Stimulated activated CD8-positive, alpha-beta memory T cell treated with anti-CD3 and anti-CD28 coated beads, Interleukin-4, amount 100 ng/mL, for 24 hours (primary cell): ENCODE measurements at places on chromosomes 3 and 15.

DNA sequence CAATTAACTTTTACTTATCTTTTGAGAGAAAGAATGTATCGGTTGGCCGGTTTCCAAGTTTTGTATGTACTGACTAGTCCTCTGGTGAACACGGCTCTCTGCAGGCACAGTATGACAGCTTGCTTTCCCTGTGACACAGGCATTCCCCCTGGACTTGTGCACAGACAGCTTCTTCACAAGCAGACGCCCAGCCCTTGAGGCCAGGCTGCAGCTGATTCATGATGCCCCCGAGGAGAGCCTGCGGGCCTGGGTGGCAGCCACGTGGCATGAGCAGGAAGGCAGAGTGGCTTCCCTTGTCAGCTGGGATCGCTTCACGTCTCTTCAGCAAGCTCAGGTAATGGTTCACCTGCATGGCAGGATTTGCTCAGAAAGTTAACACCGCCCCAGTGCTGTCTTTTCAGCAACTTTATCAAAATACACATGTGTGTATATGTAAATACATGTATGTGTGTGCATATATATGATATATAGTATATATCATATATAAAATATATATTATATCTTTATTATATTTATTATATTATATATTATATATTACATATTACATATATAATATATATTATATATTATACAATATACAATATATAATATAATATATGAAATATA is 25.5 kb downstream of the FAN1 start:
- DNase-seq, result no peak

DNA sequence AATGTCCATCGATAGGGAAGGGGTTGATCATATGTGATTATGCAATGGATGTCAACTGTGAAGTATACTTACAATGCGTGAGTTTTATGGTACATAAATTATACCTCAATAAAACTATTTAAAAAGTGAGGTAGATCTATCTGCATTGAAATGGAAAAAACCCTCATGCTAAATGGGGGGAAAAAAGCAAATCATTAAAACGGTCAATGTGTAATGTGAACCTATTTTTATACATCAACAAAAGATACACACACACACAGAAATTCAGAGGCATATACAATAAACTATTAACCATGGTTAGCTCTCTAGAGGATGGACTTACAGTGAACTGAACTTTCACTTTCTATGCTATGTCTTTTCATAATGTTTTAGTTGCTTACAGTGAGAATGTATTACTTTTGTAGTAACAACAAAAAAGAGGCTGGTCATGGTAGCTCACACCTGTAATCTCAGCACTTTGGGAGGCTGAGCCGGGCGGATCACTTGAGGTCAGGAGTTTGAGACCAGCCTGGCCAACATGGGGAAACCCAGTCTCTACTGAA is 23.1 kb downstream of the STIMATE start:
- no peak for DNase-seq

- DNase-seq, result no peak
Measured at GRCh38 chr3:161766331-161766730, 269.7 kb downstream of the OTOL1 start.

DNA sequence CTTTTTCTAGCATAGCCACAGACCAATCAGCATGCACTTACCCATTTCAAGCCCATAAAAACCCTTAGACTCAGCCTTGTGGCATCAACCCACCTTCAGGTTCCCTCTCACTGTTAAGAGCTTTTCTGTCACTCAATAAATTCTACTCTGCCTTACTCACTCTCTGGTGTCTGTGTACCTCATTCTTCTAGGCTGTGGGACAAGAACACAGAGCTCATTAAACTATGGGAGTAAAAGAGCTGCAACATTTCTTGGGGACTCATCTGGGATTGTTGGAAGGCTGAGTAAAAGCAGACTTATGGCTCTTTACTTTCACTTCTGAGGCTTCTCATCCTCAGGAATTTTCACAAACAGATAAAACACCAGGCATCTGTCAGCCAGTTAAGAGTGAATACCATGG is 879.3 kb downstream of the ROBO2 start:
- DNase-seq, result no peak
